NCI-H460 (cell line): ENCODE measurements at places on chromosomes 13 and 19.

- DNase-seq = no peak
These were observed 111.9 kb downstream of the KCNRG start for GRCh38 chr13:50126993-50127725.

DNA sequence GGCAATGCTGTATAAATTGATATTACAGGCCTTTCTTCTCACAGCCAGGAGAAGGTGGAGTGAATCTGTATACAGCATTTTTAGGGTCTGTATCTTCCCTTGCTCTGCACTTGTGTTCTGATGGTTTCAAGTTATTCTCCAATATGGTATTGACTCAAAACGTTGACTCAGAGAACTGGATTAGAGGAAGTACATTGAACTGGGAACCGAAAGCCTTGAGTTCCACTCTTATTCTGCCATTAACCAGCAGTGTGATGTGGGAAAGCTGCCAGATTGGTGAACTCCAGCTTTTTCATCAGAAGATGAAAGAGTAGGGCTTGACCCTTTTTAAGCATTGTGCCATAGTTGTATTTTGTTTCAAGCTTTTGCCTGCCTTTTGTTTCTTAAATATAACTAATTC, 167.7 kb downstream of the SPRY2 start:
- DNase-seq = no peak

DNA sequence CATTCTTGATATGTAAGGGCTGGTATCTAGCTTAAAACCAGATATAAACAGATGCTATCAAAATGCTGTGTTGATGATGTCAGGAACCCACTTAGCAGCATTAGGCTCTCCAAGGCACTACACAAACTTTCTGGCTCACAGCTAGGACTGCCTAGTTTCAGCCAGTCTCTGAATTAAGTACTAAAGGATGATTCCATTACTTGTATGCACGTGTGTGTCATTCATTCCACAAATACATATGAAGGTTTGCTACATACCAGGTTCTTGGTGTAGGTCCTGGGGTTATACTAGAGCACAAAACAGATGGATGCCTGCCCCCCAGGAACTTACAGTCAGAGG, 151.5 kb downstream of the RGCC start:
- no peak for DNase-seq

DNA sequence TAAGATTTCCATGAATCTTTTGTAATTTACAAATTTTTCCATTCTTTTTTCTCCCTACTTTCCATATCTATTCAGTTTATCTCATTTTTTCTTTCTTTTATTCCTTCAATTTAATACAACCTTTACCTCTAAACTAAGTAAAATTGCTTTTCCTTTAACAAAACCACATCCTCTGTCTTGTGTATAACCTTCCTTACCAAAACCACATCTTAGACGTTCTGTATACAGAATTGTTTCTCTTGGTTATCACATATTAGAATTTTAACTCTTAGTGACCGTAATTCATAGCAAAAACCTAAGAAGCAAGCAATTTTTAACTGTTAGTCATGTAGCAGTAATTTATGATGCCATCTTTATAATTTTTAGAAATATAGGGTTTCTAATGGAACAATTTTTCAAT, 15.0 kb downstream of the PPP5C start:
- DNase-seq = no peak

GRCh38 chr19:49666120-49666444, 349 bp downstream of the BCL2L12 start:
- no peak for DNase-seq

DNA sequence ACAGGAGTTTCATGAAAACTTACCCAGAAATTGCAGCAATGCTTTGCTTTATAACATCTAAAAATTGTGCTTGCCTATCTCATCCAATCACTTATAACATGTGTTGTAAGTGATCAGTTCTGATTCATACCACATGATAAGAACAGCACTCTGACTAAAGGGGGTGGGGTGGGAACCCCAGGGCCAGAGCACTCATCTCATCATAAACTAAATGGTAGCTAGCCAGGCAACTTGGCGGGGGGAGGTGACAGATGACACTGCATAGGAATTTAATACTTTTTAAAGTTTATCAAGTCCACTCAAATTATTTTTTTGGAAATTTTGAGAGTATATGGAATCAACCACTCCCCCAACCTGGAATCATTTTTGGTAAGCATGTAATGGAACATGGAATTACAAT, 42.1 kb downstream of the FOXO1 start:
- no peak for DNase-seq

DNA sequence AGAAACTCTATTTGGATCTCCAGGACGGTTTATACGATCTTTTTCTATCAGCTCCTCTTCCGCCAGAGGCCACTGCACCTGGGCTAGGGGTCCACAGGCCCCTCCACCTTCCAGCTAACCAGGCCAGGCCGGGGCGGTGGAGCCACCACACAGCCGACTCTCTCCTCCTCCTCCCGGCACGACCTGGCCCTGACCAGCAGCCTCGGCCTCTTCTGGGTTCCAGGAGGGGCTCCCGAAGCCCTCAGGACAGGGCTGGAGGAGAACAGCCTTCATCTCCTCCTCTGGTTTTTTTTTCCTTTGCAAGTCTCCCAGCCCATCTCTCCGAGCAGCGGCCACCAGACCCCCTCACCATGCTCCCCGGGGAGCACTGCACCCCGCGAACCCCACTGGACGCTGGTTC, 17.1 kb downstream of the DPF1 start:
- no peak for DNase-seq

DNA sequence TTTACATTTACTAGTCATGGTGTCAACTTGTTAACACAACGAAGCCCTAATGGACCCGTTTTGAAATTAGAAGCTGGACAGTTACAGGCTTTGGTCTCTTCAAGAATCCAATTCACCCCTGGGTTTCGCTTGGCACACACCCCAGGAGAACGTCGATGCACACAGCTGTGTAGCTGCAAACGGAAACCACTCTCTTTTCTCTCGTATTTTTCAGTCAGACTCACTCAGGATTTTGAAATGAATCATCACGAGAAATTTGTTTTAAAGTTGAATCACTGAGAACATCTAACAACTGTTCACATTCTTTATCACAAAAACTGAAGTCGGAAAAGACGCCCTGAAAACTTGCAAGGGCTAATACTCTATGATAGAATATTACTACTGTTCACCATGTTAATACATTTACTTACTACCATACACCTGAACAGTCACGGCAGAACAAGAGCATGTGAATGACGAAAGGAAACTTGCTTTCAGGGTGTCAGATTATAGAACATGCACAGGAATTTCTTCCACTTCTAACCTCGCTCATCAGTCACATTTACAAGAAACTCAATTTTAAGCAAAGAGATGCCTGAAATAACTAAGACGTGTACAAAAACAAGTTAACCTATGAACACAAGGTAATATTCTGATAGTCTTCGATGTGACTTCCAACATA, 4.7 kb downstream of the PNMA8A start:
- DNase-seq = no peak

DNA sequence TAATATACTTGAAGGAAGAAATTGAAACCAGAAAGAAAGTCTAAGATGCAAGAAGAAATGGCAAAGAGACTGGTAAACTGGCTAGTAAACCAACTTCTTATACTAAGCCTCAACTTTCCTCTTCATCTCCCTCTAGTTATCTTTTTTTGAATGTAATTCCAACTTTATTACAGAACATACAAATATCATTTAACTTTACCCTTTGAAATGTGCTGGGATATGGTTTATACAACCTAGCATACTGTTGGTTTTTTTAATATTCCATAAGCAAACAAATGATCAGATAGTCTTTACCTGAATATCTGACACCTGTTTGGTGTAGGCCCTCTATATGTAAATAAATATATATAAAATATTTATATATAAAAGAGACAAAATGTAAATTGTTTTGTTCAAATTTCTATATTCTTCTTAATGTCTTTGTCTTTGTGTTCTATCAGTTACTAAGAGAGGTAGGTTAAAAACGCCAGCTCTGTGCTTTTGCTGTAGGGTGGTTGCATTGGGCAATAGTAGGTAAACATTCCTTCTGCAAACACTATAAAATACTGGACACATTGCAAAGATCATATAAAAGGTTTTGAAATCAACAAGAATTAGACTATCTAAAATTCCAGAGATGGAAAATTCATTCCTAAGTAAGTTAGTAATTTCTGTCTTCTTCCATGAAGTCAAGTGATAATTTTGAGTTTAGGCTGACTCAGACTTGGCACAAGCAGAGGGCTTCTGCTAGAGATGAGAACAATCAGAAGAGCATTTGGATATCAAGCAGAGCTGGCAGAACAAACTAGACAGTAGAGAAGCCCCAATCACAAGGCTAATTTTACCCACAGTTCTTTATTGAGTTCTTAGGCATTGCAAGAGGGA, 383.3 kb downstream of the RFC3 start:
- DNase-seq = no peak

- DNase-seq = peak; percentile 58
These were observed 218.9 kb upstream of the EDNRB start for GRCh38 chr13:78137404-78138142.

- peak; percentile 42 for DNase-seq
These were observed 106.8 kb downstream of the NHLRC3 start for GRCh38 chr13:39144941-39145533.

GRCh38 chr13:49376121-49376520, 67.7 kb downstream of the CAB39L start:
- DNase-seq = no peak

GRCh38 chr13:21395953-21396352, 63.1 kb downstream of the ZDHHC20 start:
- no peak for DNase-seq

GRCh38 chr13:67620665-67621064, 390.5 kb upstream of the PCDH9 start:
- no peak for DNase-seq

DNA sequence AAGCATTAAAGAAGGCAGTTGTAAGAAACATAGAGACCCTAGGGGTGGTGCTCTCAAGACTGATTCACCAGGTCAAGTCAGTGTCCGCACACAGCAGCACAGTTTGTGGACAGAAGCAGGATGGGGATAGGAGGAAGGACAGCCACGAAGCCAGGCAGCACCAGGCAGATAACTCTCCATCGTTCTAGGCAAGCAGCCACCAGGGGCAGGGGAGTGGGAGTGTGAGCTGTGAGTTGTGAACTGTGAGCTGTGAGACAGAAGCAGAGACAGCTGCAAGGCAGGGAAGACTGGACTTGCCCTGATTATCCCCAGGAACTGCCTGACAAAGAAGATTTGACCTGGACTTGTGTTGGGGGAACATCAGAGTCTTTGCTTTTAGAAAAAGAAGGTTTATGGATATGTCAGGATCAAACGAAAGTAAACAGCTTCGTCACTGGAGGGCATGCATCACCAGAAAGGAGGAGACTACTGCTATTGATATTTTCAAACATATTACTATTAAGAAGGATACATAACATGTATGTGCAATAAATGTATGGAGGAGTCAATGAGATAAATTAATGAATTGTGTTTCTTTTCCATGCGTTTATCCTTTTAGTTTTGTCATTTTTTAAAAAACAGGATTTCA, 286.1 kb downstream of the IRS2 start:
- peak; percentile 57 for DNase-seq

DNA sequence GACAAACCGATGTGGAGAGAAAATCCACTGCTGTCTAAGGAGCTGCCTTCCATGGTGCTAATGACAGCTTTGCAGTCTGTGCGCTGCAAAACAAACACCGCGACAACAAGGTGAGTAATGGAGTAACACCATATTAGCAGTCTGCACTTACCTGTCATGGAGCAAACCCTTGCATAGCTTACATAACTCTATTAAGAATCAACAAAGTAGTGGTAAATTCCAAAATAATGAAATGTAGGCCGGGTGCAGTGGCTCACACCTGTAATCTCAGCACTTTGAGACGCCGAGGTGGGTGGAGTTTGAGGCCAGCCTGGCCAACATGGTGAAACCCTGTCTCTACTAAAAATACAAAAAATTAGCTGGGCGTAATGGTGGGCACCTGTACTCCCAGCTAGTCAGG, 56.2 kb downstream of the PARP4 start:
- no peak for DNase-seq

- DNase-seq = no peak
These were observed 251.3 kb downstream of the MAB21L1 start for GRCh38 chr13:35225159-35225558.

- DNase-seq = no peak
These were observed 119.2 kb downstream of the CCNA1 start for GRCh38 chr13:36551445-36551844.

- no peak for DNase-seq
These were observed 109.2 kb upstream of the UBL3 start for GRCh38 chr13:29959603-29960002.

GRCh38 chr13:88675347-88675996, 1004.3 kb downstream of the SLITRK5 start:
- no peak for DNase-seq

- DNase-seq = peak; percentile 94
These were observed 1.3 kb downstream of the HMG20B start for GRCh38 chr19:3573858-3574637.

DNA sequence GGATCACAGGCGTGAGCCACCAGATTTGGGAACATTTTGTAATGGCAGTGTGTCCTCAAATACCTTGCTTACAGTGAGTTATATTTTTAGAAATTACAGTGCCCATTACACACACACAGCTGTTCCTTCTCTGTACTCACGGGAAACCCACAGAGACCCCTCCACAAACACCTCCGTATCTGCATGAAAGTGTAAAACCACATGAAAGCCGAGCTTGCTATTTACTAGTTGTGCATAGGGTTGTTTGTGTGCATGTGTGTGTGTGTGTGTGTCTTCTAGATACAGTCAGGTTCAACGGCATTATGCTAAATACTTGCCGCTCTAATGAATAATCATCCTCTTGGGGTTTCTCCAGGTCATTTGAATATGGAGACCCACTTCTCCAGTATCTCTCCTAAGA, 22.3 kb upstream of the LILRA2 start:
- no peak for DNase-seq

DNA sequence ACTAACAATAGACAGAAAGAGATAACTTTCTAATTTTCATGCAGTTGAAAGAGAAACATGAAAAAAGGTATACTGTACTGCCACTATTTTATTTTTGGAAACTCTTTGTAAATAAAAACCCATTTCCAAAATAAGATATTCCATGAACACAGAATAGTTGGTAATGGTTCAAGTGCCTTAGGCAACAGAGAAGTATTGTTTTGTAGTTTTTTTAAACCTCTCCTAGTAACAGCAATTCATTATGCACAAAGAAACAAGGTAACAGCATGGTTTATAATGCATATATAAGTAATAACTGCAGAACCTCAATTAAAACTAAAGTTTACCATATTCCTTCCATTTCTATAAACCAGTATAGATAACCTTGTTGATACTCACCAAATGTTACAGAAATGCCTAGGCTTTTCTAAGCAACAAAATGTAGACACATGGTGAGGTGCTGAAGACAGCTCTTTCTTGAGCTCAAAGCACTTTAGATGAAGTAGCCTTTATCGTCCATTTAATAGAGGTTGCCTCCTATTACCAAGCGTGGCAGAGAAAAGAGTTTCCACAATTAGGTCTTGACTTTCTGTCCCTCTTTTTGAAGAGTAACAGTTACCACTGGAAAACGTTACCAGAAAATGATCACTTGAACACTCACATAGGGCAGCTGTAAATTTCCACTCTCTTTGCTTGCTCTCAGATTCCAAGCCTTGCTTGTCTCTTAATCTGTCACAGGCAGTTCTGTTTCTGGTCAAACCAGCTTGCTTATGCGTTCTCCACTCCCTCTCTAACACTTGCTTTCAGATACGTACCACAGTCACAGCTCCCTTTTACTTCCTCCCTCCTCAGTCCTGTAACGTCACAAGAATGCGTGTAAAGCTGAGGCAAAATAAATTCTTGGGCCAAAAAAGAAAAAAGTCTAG, 42.9 kb downstream of the CAB39L start:
- DNase-seq = no peak
